Activated T-cell treated with anti-CD3 and anti-CD28 coated beads for 48 hours (primary cell): ENCODE measurements at places on chromosomes 3 and 15.

- no peak for DNase-seq
Measured at GRCh38 chr15:70253461-70254156, 155.9 kb upstream of the TLE3 start.

- DNase-seq: no peak
Measured at GRCh38 chr3:178709051-178709450, 172.8 kb downstream of the KCNMB2 start.

GRCh38 chr3:10780243-10780642, 35.8 kb upstream of the SLC6A11 start:
- no peak for DNase-seq

GRCh38 chr3:23663246-23663645, 142.5 kb upstream of the UBE2E1 start:
- no peak for DNase-seq

DNA sequence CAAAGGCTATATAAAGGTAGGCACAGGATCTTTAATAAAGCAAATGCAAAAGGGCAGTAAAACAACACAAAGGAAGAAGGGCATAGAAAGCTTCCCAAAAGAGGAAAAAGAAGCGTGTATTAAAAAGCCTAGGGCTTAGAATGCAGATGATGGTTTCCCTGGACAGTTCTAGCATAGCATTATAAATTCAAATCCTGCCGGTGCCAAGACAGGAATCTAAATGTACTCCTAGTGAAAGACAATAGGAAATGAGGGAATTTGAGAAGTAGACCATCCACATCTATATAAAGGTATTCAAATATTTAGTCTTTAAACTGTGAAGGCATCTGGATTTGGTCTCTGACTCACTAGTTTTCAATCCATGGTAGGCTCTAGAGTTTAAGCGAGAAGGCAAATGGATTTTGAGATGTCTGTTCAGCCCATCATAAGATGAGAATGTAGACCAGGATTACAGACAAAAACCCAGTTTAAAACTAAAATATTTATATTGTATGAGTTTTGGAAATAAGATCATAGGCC, 431.8 kb downstream of the TBL1XR1 start:
- no peak for DNase-seq

DNA sequence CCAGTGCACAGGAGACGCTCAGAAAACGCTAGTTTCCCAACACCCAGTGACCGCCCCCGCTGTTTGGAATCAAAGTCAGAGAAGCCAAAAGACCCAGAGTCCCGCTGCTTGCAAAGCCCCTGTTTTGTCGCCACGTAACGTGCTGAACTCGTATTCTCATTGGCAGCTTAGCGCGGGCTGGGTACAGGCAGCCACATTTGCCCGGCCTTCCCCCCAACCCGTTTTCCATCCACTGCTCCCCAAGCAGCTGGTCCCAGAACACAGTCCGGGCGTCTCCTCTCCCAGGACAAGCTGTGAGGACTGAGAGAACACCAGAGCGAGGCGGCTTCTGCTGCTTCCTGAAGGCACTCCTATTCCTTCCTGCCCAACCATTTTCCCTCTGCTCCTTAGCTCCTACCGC, 54.8 kb downstream of the RASGRF1 start:
- DNase-seq: no peak
